Skin of body (tissue), 3 donors: ENCODE measurements at places on chromosomes 1 and 21. TPM values are rescaled to one million over a fixed set of nuclear protein-coding genes. Genes with fewer than 3 reads are reported as not detected.

C1orf141 gene
- not detected for total RNA-seq

C1QB gene
- total RNA-seq: 14.1 TPM

S100A9 gene
- total RNA-seq: 1,024 TPM

LCE1A gene
- 1.7 TPM for total RNA-seq

DMRTA2 gene
- not detected for total RNA-seq

CCDC17 gene
- total RNA-seq: 0.79 TPM

NFYC gene
- total RNA-seq: 30.7 TPM

PDPN gene
- total RNA-seq: 5.3 TPM

SERPINC1 gene
- not detected for total RNA-seq

TRAF3IP3 gene
- total RNA-seq: 2.1 TPM

DNAJC8 gene
- 31.5 TPM for total RNA-seq

CYP4A22 gene
- total RNA-seq: not detected

NOS1AP gene
- 2.1 TPM for total RNA-seq

FAM3B gene
- total RNA-seq: 0.20 TPM

AK5 gene
- 6.4 TPM for total RNA-seq

MRPS6 gene
- total RNA-seq: 37.9 TPM

C1orf185 gene
- total RNA-seq: not detected

PDC gene
- not detected for total RNA-seq

HSD3B2 gene
- 0.20 TPM for total RNA-seq

HES3 gene
- not detected for total RNA-seq

MIS18A gene
- total RNA-seq: 7.0 TPM

DIO1 gene
- total RNA-seq: not detected

CYP4X1 gene
- total RNA-seq: 2.8 TPM

AURKAIP1 gene
- 35.0 TPM for total RNA-seq

LRRC3 gene
- total RNA-seq: 1.7 TPM

WDTC1 gene
- 17.8 TPM for total RNA-seq

DMBX1 gene
- not detected for total RNA-seq

COL16A1 gene
- 257 TPM for total RNA-seq

MSH4 gene
- 0.39 TPM for total RNA-seq

F11R gene
- total RNA-seq: 42.1 TPM

LRP8 gene
- total RNA-seq: 5.1 TPM

RNF186 gene
- total RNA-seq: not detected

MEGF6 gene
- total RNA-seq: 62.5 TPM

TTC13 gene
- total RNA-seq: 16.7 TPM

RASSF5 gene
- total RNA-seq: 9.3 TPM
